ENCODE measurements at places on chromosomes 3 and 15. TPM values are rescaled to one million over a fixed set of nuclear protein-coding genes. Genes with fewer than 3 reads are reported as not detected.

DNA sequence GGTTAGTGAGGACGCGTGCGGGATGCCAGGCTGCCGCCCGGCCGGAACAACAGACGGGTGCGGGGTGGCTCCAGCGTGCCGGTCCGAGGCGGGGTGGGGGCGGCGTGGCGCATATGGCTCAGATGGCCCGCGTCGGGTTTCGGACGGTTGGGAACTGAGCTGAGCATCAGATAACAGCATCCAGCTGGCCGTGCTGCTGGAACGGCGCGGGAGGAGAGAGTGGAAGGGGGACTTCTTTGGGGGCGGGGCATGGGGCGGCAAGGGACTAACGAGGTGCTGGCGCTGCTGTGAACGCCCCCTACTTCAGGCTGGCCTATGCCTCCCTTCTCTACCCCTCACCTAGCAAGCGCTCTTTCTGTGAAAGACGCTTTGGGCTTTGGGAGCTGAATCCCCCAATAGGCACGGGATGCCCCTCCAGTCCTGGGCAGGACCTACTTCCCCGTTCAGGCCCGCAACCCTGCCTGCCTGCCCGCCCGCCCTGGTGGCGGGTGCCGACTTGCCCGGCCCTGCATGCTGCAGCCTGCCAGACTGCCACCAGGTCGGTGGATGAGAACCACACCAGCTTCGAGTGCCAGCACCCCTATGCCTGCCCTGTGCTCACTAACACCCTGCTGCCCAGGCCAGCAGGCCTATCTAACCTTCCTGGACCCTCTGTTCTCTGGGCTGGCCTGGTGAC, 542 bp downstream of the INKA1 start:
- no peak for DNase-seq

The SPATA12 gene
- polyA plus RNA-seq = not detected

GRCh38 chr3:111906656-111907055, 47.6 kb downstream of the PHLDB2 start:
- DNase-seq = no peak

The ZPLD1 gene
- polyA plus RNA-seq = 0.05 TPM

DNA sequence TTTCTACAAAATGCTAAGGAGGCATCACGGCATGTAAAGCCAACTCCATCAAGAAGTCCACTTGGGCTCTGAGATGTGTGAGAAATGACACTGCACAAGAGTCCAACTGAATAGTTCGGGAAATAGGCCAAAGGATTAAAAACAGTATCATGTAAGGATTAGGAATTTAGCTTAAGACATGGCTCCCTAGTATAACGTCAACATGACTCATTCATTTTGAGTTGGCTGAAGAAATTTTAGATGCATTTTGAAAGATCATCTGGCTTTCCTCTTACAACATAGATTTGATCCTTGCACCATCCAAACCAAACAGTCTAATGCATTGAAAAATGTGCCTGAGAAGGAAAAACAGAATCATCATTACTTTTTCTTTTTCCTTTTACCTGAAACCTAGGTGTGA, 109.3 kb upstream of the MME start:
- peak; percentile 81 for DNase-seq

Measured in BJ (cell line).